ENCODE measurements at places on chromosomes 16 and 17. TPM values are rescaled to one million over a fixed set of nuclear protein-coding genes. Genes with fewer than 3 reads are reported as not detected.

SLC16A13 gene
- total RNA-seq: 5.4 TPM

DYNLRB2 gene
- not detected for total RNA-seq

HOXB7 gene
- not detected for total RNA-seq

DECR2 gene
- 25.1 TPM for total RNA-seq

SECTM1 gene
- total RNA-seq: 2.1 TPM

TBC1D26 gene
- 0.28 TPM for total RNA-seq

MT1F gene
- 2.6 TPM for total RNA-seq

SGCA gene
- total RNA-seq: 1.3 TPM

- no peak for DNase-seq
Measured at GRCh38 chr16:87033021-87033471, 284.1 kb downstream of the C16orf95 start.

GRCh38 chr16:50972876-50973275 is 178.2 kb downstream of the SALL1 start:
- DNase-seq: no peak

GRCh38 chr17:57739402-57740234 is 5.5 kb downstream of the CCDC182 start:
- no peak for DNase-seq

- no peak for DNase-seq
Measured at GRCh38 chr17:72982680-72983079, 109.8 kb downstream of the SLC39A11 start.

GRCh38 chr16:28491230-28491969 is 474 bp downstream of the CLN3 start:
- no peak for DNase-seq

DNA sequence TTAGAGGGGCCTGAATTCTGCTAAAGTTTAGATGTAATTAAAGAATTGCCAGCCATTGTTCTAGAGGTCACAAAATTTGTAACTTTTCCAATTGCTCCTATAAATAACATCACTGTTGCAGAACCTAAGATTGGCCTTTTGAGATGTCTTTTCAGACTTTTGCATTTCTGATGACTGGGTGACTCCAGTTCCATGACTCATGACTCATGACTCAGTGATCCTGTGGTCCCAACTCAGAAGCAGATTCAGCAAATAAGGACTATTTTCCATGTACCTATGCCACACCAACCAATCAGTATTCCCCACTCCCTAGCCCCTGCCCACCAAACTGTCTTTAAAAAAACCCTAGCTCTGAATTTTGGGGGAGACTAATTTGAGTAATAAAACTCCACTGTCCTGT is 740.9 kb downstream of the CDH8 start:
- DNase-seq: no peak

DNA sequence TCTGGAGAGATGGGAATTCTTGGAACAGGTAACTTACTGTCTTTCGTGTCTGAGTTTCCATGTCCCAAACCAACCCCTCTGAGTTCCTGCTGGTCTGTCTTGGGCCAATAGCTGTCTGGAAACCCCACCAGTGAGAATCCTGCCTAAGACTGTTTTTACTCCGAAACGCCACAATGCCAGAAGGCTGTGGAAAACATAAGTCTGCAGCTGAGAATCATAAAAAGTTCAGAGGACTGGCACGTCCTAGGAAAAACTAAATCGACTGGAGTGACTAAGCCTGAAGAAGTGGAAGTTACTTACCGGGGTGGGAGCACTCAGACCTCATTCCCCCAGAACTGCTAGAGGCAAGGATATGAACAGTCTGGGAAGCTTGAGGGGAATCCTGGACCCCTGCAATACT is 13.3 kb downstream of the LRRC75A start:
- no peak for DNase-seq

- no peak for DNase-seq
Measured at GRCh38 chr16:965036-965395, 5.8 kb downstream of the LMF1 start.

- DNase-seq: no peak
Measured at GRCh38 chr17:20051624-20052023, 42.5 kb downstream of the SPECC1 start.

GRCh38 chr16:17252701-17253100 is 218.1 kb downstream of the XYLT1 start:
- no peak for DNase-seq

DNA sequence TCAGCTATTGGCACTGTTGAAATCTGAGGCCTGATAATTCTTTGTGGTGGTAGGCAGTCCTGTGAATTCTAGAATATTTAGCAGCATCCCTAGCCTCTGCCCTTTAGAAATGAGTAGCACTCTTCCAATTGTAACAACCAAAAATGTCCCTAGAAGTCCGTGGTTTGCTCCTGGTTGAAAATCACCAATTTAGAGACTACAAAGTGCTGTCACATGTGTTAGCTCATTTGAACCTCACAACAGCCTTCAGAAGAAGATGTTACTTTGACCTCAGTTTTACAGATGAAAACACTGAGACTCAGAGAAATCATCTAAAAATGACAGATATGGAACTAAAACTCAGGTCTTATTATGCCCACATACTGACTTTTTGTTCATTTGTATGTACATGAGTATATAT is 103.2 kb downstream of the TANC2 start:
- DNase-seq: no peak

DNA sequence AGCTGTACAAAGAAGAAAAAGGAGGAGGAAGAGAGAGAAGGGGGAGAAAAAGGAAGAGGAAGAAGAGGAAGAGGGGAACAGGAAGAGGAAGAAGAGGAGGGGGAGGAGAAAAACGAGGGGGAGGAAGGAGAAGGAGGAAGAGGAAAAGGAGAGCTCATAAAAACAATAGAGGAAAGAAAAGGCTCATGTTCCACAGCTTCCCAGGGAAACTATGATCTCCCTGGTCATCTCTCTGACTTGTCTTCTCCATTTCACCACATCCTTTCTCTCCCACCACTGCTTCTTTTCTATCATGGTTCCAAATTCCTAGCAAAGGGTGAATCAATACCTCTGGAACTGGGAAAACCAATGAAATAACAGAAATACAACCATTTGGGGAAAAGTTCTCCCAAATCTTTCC is 254.1 kb upstream of the ERCC4 start:
- DNase-seq: no peak

- DNase-seq: no peak
Measured at GRCh38 chr16:88719267-88719932, 13.1 kb downstream of the CTU2 start.

DNA sequence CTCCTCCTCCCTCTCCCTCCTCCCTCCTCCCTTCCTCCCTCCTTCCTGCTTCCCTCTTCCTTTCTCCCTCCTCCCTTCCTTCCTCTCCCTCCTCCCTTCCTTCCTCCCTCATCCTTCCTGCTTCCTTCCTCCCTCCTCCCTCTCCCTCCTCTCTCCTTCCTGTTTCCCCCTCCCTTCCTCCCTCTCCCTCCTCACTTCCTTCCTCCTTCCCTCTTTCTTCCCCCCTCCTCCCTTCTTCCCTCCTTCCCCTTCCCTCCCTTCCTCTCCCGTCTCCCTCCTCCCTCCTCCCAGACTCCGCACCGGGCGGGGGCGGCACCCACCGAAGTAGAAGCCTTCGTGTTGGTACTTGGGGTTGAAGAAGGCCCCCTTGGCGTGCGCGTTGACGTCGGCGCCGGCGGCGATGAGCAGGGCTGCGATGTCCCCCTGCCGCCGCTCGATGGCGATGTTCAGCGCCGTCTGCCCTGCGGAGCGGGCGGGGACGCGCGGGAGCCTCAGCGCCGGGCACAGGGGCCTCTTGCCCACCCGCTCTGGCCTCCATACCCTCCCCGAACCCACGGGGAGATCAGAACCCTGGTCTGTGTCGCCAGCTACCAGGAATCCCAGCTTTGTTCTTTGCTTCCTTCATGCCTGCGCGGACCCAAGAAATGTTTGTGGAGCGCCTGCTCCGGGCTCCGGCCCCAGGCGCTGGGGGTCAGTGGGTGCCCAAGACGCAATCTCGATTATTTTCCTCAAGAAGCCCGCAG is 22.2 kb downstream of the TRPV3 start:
- DNase-seq: peak; percentile 60

- no peak for DNase-seq
Measured at GRCh38 chr17:82291582-82292250, 18.2 kb upstream of the CSNK1D start.

DNA sequence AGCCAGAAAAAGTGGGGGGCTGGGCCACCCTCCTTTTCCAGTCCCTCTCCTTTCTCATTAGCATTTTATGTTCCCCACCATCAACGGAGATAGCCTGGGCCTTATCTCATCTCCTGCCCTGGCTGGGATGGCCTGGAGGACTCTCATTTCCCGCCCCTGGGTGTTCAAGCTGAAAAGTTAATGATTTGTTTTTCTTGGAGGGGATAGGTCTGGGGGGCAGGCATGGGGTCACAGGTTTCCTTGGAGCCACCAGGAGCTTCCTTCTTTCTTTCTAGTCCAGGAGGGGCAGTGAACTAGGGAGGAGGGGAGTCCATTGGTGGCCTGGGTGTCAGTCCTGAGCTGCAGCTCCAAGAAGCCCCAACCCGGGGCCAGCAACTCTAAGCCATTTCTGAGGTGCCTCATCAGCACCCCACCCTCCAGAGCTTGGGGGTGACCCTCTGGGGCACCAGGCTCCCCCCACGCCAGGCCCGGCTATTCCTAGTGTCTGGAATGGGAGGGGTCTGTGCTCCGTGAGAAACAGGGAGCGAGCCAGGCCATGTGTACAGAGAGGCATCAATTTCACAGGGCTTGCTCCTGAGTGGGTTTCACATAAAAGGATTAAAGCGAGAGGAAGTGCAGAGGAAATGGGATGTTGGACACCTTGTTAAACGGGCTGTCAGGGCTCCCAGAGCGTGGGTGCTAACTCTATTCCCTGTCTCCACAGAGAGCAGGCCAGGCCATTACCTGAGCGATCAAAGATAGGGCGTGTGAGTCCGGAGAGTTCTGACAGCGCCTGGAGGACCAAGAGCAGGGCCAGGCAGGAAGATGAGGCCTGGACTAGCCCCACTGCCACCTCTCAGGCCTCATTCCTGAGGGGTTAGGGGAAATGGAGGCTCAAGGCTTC is 90.6 kb upstream of the LHX1 start:
- DNase-seq: peak; percentile 56

- no peak for DNase-seq
Measured at GRCh38 chr16:79303206-79303605, 297.3 kb downstream of the MAF start.

DNA sequence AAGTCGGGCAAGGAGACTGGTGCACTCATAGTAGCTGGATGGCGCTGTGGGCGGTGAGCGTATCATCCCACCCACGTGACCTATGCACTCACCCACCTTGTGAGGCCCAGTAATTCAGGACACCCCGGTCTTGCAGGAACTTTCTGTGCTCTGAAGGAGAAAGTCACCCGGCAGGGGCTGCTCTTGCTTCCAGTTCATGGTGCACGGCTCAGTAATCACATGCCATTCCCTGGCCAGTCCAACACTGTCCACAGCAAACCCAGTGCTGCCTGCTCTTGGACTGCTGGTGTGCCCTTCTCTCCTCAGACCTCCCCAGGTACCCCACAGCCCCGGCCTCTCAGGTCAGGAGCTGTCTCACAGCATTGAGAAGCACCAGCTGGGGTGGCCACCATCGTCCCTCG is 16.4 kb upstream of the RHBDF2 start:
- DNase-seq: no peak

GRCh38 chr17:78789663-78790181 is 7.6 kb upstream of the CYTH1 start:
- DNase-seq: peak; percentile 57

DNA sequence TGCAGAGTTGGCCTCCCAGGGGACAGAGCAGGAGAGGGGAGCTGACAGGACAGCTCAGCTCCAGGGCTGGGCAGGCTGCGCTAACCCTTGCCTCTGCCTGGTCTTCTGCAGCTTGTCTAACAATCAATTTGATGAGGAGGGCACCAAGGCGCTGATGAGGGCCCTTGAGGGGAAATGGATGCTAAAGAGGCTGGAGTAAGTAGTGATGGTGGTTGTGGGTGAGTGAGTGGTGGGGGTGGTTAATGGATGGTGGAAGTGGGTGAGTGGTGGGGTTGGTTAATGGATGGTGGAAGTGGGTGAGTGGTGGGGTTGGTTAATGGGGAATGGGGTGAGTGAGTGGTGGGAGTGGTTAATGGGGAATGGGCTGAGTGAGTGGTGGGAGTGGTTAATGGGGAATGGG is 22.0 kb upstream of the CPNE2 start:
- DNase-seq: no peak

All from chondrocyte (in vitro differentiated cells).